Activated CD4-positive, CD25-positive, alpha-beta regulatory T cell treated with anti-CD3 and anti-CD28 coated beads, Interleukin-2, amount 50 U/mL, for 24 hours (primary cell): ENCODE measurements at places on chromosomes 13 and 19.
A peak's percentile ranks its signal among the peaks of the same experiment; 100 is the strongest.

DNA sequence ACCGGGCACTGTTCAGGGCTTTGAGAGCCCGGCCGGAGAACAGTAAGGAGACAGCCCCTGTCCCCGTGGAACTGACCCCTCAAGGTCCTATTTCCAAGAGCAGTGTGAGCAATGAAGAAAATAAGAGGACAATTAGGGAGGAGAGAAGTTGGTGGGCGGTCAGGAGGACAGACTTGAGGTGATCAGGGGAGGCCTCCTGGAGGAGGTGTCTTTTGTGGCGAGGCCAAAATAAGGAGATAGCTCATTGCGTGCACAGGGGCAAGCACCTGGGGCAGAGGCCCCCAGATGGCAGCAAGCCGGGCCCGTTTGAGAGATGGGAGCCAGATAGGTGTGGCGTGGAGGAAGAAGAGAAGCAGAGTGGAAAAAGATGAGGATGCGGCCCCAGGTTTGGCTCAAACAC, 2.8 kb upstream of the LRRC4B start:
- no peak for ATAC-seq

GRCh38 chr19:43469160-43469480, 3.7 kb upstream of the LYPD3 start:
- no peak for ATAC-seq

DNA sequence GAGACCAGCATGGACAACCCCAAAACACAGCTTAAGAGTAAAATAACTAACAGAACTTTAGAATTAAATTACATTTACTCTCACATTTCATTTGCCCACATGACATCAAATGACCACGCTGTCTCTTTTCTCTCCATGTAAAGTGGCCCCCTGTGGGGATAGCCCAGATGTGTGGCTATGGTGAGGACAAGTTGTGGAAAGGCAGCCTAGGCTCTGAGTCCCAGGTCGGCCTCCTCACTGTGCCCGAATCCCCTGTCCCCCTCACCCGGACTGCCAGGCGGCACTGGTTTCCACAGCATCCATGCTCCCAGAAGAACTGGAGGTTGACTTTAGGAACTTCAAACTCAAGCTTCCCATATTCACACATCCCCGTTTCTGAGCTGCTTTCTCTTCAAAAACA, 111.8 kb upstream of the UQCRFS1 start:
- ATAC-seq, result no peak

DNA sequence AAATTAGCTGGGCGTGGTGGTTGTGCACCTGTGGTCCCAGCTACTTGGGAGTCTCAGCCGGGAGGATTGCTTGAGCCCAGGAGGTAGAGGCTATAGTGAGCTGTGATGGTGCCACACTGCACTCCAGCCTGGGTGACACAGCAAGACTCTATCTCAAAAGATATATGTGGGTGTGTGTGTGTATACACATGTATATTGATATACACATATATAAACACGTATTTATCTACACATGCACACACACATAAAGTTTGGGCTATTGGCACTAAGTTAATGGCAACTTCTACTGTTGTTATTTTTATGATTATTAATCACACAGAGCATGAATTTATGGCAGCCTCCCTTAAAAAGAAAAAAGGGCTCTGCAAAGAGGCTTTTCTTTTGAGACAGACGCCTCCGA, 27.1 kb upstream of the ABCC4 start:
- ATAC-seq, result no peak

GRCh38 chr19:8340341-8341096, 2.5 kb downstream of the KANK3 start:
- ATAC-seq, result no peak

DNA sequence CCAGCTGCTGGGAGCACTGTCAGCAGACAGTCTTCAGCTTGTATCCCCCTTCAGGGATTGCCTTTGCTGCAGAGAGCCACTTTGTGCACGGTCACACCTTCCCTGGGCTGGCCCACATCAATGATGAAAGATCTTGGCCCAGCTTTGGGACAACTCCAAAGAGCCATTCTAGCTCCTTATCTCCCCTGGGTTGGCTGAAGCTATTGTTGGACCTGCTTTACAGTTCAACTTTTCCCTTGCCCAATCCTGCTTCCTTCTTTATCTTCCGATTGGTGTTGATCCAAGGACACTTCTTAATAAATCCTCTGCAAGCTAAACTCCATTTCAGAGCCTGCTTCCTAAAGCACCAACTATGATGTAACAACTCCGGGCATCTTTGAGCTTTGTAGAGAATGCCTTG, 466.4 kb downstream of the KLF12 start:
- ATAC-seq, result no peak

GRCh38 chr19:23762884-23763711, 4.4 kb upstream of the ZNF681 start:
- peak; percentile 83 for ATAC-seq

GRCh38 chr19:7550987-7551761, 15.7 kb downstream of the PNPLA6 start:
- ATAC-seq, result peak; percentile 20

DNA sequence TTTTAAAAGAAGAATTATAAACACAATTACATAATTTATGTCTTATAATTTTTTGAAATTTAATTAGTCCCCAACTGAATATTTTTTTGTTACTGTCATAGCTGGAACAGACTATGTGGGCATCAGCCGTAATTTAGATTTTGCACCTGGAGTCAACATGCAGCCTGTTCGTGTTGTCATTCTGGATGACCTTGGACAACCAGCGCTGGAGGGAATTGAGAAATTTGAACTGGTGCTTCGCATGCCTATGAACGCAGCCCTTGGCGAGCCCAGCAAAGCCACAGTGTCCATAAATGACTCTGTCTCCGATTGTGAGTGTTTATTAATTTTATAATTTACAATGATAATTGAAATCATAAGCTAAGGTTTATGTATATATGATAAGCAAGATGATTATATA, 142.3 kb downstream of the STOML3 start:
- ATAC-seq, result no peak

GRCh38 chr19:38808741-38809140, 4.0 kb downstream of the LGALS4 start:
- ATAC-seq, result no peak

DNA sequence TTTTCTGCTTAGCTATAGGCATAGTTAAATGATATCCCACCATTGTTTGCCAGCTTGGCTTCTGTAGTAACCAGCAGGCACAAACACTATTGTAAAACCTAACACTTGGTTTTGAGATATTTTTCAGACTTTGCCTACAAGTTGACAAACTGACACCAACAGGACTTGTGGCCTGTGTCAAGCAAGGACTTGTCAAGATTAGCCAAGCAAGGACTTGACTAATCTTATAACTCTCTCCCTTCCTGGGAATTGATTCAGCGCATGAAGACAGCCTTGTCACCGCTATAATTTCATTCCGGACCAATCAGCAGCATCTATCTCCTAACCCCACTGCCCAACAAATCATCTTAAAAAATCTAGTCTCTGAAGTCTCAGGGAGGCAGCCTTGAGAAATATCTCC, 72.7 kb upstream of the SLITRK1 start:
- no peak for ATAC-seq
